ENCODE measurements at places on chromosomes 4 and X.

DNA sequence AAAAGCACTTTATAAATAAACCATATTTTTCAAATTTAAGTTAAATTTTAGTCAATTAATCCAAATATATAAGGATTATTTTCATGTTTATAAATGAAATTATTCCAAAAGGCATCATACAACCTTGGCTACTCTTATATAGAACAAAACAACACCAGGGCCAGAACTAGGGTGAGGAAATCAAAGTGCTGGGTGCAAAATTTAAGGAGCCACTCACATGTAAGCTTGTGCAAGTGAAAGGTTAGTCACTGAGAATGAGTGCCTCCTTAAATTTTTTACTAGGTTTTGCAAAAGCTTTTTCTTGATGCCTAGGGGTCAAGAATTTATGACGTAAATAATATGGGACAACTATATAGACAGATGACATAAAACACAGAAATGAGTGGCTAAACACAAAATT is 83.4 kb upstream of the COX18 start:
- DNase-seq = no peak

- DNase-seq = no peak
These were observed 59.6 kb downstream of the GPRIN3 start for GRCh38 chr4:89247951-89248350.

- DNase-seq = peak; percentile 80
These were observed 37.7 kb upstream of the ARAF start for GRCh38 chrX:47523297-47523696.

DNA sequence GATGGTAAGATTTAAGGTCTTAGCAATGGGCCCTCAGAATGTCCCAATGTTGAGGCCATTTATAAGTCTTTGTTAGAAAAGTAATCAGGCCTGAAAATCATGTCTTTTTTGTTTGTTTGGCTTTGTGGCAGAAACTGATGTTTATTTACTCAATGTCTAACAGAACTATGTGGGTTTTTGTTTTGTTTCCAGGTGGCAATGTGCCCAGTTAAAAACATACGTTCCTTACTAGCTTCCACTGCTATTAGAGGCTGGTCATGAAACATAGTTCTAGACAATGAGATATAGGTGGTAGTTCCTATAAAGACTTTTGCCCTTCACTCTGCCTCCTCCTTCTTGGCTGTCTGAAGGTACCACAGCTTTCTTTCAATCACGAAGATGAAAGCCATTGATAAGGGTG is 108.8 kb downstream of the C4orf51 start:
- no peak for DNase-seq

- no peak for DNase-seq
These were observed 14.9 kb upstream of the IL3RA start for GRCh38 chrX:1321674-1322073.

GRCh38 chr4:53511014-53511413 is 80.3 kb downstream of the LNX1 start:
- DNase-seq = no peak

DNA sequence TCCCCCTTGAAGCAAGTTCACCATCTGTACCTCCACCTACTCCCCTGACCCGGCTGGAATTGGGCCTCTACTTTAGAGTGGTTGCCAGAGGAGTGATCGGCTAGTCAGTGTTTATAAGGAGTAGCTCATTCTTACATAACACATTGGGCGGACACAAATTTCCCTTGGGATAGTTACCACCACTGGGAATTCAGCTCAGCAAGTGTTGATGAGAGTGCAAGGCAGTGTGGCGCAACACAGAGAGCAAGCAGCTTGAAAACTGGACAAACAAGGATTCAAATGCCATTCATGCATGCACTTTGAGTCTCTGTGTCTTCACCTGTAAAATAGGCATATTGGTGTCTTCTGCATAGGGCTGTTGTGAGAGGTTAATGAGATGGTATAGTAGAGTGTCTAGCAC is 92.7 kb downstream of the STK32B start:
- DNase-seq = no peak

GRCh38 chrX:14843666-14844065 is 29.2 kb downstream of the FANCB start:
- no peak for DNase-seq

DNA sequence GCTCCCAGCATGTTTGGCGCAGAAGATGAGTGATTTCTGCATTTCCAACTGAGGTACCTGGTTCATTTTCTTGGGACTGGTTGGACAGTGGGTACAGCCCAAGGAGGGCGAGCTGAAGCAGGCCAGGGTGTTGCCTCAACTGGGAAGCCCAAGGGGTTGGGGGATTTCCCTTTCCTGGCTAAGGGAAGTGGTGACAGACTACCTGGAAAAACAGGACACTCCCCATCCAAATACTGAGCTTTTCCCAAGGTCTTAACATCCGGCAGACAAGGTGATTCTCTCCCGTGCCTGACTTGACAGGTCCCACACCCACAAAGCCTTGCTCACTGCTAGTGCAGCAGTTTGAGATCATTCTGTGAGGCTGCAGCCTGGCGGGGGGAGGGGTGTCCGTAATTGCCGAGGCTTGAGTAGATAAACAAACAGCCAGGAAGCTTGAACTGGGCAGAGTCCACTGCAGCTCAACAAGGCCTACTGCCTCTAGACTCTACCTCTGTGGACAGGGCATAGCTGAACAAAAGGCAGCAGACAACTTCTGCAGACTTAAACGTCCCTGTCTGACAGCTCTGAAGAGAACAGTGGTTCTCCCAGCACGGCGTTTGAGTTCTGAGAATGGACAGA is 307.7 kb upstream of the ARSJ start:
- DNase-seq = peak; percentile 81

DNA sequence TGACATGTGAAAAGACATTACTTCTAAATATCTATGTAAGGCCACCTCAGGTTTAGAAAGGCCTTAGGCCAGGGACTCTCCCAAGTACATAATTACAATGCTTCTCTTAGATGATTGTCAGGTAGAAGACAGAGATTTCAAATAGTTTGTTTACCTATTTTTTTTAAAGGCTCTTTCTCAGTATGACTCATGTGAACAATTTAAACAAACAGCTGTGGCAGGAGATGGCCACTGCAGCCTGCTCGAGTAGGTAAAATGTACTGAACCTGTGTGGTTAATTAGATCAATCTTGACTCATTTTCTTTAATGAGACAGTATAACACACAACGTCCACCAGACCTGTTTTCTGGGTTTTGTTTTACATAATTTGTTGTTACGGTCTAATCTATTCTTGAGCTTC is 50.2 kb downstream of the LEF1 start:
- no peak for DNase-seq

- no peak for DNase-seq
These were observed 58.4 kb upstream of the SORBS2 start for GRCh38 chr4:185870366-185870765.

DNA sequence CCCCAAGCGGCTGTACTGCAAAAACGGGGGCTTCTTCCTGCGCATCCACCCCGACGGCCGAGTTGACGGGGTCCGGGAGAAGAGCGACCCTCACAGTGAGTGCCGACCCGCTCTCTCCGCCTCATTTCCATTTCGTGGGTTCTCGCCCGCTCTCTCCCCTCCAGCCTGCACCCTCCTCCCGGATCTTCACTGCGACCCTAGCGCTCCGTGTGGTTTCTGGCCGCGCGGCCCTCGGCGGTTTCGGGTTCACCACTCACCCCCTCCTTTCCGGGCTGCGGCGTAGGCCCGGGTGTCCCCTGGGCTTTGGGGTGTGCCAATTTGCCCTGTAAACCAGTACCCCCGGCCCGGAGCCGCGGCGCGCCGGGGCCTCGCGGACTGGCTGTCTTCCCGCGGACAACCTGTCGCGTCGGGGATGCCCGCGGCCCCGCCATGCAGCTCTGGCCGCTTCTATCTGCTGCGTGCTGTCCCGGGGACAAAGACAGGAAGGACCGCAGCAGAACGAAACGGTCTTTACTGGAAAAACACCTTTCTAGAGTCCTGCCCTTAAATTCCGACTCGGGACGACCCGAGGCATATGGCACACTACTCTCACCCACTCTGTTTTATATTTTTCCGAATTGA is 737 bp downstream of the FGF2 start:
- peak; percentile 44 for DNase-seq

- DNase-seq = no peak
These were observed 31.1 kb downstream of the PGRMC2 start for GRCh38 chr4:128256539-128256938.

- DNase-seq = no peak
These were observed 512.9 kb downstream of the FAT4 start for GRCh38 chr4:125827696-125828052.

- DNase-seq = no peak
These were observed 78.7 kb downstream of the ALG13 start for GRCh38 chrX:111759686-111760085.

DNA sequence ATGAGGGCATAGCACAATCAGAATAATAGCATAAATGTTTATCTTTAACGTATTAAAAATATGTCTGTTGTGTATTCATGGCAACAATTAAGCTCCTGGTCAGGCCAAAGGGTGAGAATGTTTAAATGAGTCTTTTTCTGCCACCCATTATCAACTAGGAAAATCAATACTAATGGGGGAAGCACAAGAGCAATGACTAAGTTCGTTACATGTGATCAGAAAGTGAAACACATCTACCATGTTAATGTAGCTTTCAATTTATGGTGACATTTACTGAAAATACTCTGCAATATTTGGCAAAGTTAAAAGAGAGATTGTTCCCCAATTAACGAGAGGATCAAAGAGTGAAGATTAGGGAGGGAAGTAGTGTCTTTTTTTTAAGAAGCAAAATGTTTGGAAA is 143.7 kb downstream of the NAA11 start:
- no peak for DNase-seq

GRCh38 chrX:130468395-130468923 is 66.7 kb downstream of the RBMX2 start:
- DNase-seq = no peak

DNA sequence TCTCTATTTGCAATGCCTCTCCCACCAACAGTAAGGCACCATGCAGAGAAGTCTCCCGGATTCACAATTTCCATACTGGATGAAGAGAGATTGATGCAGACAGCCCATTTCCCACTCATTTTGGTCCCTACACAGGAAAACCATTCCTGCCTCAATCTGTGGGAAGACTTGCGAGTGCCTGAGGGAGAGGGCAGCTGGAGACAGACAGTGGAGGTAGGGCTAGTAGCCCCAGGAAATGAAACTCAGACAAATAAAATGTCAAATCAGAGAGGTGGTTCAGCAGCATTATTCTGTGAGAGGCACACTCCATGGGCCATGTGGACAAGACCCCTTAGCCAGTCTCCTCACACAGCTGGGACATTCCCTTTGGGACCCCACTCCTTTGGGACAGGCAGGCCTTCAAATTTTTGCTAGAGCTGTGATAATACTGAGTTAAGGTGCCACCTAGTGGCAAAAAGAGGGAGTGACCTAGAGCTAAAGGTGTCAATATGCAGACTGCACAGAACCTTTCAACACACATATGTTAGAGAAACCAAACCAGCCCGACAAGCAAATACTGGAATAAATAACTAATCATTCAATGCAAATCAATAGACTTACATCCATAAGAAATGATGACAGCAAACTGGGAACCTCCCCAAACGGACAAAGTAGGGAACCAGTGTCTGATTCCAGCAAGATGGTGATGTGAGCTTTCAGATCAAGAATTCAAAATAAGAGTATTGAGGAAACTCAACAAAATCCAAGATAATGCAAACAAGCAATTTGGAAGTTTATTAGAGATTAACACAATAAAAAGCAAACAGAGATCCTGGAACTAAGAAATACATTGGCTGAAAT is 1865.3 kb upstream of the AGA start:
- DNase-seq = no peak

- no peak for DNase-seq
These were observed 26.8 kb upstream of the AREG start for GRCh38 chr4:74418063-74418670.

GRCh38 chrX:78104447-78105176 is 564 bp downstream of the PGK1 start:
- peak; percentile 75 for DNase-seq

DNA sequence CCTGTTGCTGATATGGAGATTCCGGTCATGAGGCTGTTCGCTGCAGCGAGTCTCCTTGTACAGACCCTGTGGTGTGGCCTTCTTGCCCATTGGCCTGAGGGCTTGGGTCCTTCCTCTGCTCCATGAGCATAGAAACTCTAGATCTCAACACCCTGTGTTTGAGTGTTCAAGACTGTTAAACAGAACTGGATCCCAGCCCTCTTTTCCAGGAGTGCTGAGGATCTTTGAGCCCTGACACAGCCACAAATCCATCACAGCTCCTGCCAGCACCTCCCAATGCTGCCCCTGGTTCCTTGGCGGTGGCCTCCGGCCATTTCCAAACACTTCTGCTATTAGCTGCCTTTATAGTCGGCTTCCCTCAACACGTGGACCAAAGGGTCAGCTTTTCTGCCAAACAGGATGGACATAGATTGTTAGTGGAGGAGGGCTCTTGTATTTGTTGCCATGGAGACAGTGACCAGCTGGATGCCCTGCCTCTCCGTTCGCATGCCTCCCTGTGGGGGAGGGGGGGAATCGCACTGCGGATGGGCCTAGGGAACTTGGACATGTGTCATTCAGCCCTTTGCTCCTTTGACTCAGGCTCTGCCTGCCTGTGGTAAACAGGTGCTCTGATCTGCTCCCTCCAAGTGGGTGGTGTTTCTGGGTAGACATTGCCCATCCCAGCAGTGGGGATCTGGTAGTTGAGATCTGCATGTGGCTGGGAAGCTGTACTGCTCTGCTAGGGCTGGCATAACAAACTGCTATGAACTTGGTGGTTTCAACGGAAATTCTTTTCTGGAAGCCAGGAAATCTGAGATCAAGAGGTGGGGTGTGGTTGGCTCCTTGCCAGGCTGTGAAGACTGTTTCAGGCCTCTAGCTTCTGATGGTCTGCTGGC is 6.9 kb upstream of the WDR1 start:
- no peak for DNase-seq

GRCh38 chrX:134396174-134396573 is 63.8 kb upstream of the HPRT1 start:
- DNase-seq = no peak

GRCh38 chr4:95050980-95051701 is 293.4 kb downstream of the BMPR1B start:
- DNase-seq = no peak

DNA sequence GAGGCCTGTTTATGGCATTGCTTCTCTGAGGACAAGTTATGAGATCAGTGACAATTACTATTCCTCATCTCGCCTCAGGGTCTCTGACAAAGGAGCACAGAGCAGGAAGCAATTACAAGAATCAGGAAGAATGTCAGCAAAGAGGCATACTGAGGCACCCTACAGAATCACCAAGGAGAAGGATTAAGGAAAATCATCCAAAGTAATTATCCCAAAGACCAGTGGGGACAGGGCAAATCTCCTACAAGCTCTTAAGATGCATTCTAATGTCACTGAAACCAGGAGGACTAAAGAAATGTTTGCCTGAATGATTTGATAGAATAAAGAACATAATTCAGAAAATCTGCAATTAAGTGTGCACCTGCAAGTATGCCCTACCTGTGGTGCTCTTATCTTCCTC is 206.2 kb downstream of the RCHY1 start:
- DNase-seq = no peak

- DNase-seq = no peak
These were observed 149.2 kb upstream of the ANKRD50 start for GRCh38 chr4:124861761-124862160.

- DNase-seq = peak; percentile 49
These were observed 18.8 kb downstream of the SPACA5 start for GRCh38 chrX:48025561-48025960.

- no peak for DNase-seq
These were observed 27.2 kb downstream of the LIN54 start for GRCh38 chr4:82983444-82983843.

Data from left lobe of liver (tissue), 2 donors.